Fibroblast of the conjunctiva (primary cell): ENCODE measurements at places on chromosomes 3 and 15.

DNA sequence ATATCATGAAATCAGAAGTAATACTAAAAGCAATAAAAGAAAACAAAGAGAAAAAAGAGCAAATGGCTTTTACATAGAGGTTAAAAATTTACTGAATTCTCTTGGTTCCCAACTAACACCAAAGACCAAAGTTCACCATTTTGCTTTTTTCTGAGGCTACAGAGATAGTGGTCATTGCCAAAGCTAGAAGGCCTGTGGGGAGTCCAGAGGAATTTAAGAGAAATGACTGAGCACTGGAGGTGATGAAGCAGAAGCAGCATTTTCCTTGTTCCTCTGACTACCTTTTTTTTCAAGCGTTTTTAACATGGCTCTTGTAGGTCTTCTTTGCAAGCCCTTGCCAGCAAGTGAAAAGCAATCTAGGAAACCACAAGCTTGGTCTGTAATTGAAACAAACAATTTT, 58.2 kb downstream of the THBS1 start:
- no peak for DNase-seq

- no peak for DNase-seq
Observed at GRCh38 chr3:168823466-168823865, 727.7 kb upstream of the GOLIM4 start.

DNA sequence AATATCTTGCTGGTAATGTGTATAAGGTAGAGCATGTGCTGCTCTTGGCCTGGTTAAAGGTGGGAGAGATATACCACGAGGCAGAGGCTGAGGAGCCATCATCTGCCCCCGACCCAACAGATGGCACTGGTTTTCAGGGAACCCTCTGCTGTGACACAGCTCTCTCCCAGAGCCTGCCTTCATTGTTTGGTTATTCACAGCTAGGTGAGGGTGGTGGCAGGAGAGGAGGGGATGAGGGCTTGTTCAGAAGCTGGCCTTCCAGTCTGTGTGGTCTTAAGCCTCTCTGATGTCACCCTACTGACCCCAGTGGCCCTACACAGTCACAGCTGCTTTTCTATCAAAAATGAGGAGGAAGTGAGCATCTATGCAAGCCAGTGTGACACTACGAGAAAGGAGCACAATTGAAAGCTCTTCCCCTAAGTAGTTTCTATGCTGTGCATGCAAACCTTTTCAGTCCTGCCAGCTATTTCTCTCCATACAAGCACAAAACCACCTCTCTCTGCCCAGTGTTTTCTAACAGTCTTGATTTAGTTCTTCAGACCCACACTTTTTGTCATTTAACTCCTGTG, 258.4 kb upstream of the AGTR1 start:
- no peak for DNase-seq

DNA sequence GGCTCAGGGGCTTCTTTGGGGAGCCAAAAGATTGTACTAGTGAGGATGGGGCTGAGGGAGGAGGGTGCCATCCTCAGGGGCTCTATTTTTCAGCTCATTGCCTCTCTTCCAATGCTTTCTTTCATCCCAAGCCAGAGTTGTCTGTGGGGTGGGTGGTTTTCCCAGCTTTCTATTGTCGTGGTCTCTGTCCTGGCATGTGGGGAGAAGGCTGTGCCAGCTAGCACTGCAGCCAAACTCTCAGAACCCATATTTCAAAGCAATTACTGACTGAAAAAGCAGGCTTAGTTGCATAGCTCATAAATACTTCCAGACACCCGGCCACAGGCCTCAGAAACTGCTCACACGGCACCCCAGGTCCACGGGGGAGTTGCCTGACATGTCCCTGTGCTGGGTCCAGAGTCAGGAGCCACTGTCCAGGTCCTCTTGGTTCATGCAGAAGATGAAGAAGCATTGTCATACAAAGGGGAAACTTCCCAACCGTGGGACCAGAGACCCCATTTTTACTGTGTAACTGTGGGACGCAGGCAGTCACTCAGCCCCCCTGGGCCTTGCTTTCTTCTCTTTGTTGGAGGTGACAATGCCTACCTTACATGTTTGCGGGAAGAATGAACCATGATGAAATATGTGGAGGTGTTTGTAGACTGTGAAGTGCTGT, 27.6 kb downstream of the FGD5 start:
- no peak for DNase-seq

GRCh38 chr15:60397772-60398445, at the start of gene ANXA2:
Gene ANXA2, minus strand, starts transcription at chr15:60397986. Its CDS starts 11,911 bp downstream, at chr15:60386075.
- DNase-seq, result peak; percentile 88

- peak; percentile 33 for DNase-seq
Observed at GRCh38 chr3:42184651-42185443, 81.1 kb downstream of the CCK start.
